ENCODE measurements at places on chromosomes 3 and 15.

GRCh38 chr3:117407317-117407716 is 697.7 kb downstream of the TUSC7 start:
- DNase-seq: no peak

DNA sequence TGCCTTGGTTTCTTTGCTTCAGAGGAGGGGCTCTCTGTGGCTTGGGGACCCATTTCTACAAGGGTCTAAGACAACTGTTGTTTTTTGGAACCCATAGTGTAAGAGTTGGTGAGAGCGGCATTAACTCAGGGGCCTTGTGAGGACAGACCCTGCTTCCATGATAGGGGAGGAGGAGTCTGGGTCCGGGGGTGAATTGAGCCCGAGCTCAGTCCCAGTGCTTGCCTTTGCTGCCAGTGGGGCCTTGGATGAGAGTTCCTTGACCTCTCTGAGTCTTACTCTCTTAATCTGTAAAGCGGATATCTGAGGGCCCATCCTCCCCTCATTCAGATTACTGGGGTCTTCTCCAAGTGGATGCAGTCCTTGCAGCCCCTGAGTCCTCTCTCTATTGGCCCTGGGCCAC is 74.2 kb downstream of the EEFSEC start:
- no peak for DNase-seq

DNA sequence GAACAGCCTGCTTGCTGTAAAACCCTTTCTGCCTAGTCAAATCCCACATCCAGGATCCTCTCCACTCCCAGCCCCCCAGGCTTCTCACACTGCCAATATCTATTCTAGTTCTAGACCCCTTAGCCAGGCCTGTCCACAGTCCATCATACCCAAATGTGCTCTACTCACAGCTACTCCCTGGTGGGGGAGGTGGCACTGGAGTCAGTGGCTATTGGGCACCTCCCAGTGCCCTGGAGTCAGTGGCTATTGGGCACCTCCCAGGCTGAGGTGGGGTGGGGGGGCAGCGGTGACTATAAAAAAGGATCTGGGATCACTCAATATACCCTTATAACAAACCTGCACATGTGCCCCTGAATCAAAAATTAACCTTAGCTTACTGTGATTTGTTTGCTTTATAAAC is 773 bp upstream of the DISP2 start:
- no peak for DNase-seq

DNA sequence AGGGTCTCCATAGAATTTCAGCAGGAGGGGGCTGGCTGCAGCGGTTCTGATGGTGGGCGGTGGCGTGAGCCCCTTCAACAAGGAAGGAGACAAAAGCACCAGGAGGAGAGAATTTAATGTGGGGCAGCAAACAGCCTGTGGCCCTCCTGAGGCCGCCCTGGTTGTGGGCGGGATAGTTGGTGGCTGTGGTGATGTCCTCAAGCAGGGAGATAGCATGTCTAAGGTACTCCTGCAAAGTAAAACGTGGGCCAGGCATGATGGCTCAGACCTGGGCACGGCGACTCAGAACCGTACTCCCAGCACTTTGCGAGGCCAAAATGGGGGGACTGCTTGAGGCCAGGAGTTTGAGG is 94.0 kb downstream of the LRRK1 start:
- DNase-seq: no peak

DNA sequence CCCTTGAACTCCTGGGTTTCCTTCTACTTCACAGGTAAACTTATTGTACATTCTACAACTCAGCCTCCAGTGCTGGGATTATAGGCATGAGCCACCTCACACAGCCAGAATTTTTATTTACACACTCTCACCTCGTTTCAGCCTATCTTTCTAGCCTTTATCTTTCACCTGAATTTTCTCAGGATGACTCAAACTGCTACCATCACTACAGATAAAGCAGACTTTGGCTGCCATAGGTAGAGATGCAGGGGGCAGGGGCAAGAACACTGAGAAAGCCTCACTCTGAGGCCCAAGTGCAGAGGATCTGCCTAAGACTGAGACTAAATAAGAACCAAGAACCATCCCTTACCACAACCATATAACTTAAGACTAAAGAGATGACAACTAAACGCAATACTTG is 59.0 kb downstream of the ETFA start:
- DNase-seq: no peak

GRCh38 chr3:171984883-171985282 is 54.5 kb upstream of the FNDC3B start:
- no peak for DNase-seq

- DNase-seq: no peak
Measured at GRCh38 chr3:179660872-179661271, 8.0 kb downstream of the USP13 start.

DNA sequence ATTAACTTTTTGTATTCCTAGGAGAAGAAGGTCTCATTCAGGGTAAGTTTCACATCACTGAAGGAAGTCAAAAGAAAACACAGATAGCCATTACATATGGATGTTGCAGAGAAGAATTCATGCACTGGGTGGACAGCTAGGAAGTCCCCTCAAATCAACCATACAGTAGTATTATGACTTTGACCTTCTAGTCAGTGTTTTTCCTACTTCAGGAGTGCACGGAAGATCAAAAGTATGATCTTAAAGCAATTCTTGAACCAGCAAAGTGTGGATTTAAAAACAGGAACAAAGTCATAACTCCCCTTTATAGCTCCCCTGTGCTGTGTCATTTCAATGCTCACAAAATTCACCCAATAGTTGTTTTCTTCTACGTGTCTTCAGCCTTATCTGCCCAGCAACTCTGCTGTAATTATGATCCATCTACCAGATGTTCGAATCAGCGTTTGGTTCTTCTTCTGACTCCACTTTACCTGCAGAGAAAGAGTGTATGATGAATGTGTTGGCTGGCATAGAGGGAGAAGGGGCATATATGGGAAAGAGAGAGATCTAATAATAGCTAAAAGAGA is 118.1 kb upstream of the MEIS2 start:
- no peak for DNase-seq

DNA sequence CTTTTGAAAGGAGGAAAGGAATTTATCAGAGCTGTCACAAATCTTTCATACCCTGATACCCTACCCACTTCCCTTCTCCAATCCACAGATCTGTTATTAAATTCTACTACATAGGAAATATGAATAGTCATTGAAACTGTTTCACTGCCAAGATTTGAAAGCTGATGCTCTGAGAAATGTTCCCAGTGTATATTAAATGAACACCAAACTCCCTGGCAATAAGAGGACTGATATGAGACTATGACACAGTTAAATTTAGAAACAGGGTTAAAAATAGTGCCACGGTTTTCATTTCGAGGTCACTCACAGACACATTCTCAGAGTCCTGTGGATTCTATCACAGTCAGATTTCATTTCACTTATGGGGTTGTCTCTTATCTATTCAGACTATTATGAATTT is 27.2 kb upstream of the GBE1 start:
- no peak for DNase-seq

DNA sequence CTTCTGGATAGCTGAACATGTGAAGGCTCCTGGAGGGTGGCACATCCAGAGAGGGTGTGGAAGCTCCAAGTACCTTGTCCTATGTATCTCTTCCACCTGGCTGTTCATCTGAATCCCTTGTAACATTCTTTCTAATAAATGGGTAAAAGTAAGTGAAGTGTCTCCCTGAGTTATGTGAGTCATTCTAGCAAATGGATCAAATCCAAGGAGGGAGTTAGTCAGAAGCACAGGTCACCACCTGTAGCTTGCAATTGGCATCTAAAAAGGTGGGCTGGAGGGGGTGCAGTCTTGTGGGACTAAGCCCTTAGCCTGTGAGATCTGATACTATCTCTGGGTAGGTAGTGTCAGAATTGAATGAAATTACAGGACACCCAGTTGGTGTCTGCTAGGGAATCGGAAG is 71.0 kb downstream of the WWTR1 start:
- DNase-seq: no peak
